ENCODE measurements at places on chromosomes 4 and X.

- DNase-seq = no peak
Observed at GRCh38 chrX:40022421-40022820, 75.3 kb downstream of the BCOR start.

GRCh38 chr4:126742048-126742447, 890.7 kb upstream of the INTU start:
- no peak for DNase-seq

- DNase-seq = no peak
Observed at GRCh38 chr4:125719987-125720386, 405.2 kb downstream of the FAT4 start.

DNA sequence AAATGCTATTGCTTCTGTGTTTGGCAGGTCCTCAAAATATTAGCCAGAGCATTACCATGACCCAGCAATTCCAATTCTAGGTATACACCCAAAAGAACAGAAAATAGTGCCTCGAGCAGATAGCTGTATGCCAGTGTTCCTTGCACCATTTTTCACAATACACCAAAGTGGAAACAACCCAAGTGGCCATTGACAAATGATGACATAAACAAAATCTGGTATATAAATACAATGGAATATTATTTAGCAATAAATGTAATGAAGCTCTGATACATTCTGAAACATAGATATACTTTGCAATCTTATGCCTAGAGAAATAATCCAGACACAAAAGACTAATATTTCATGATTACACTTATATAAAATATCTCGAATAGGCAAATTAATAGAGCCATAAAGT, 451.8 kb upstream of the PCDH7 start:
- no peak for DNase-seq

- DNase-seq = no peak
Observed at GRCh38 chr4:182449186-182449929, 206.2 kb downstream of the TENM3 start.

- DNase-seq = no peak
Observed at GRCh38 chr4:158914218-158914617, 145.4 kb downstream of the FNIP2 start.

- no peak for DNase-seq
Observed at GRCh38 chr4:114137984-114138383, 158.5 kb upstream of the ARSJ start.

- DNase-seq = no peak
Observed at GRCh38 chr4:55348466-55348865, 2.4 kb downstream of the SRD5A3 start.

DNA sequence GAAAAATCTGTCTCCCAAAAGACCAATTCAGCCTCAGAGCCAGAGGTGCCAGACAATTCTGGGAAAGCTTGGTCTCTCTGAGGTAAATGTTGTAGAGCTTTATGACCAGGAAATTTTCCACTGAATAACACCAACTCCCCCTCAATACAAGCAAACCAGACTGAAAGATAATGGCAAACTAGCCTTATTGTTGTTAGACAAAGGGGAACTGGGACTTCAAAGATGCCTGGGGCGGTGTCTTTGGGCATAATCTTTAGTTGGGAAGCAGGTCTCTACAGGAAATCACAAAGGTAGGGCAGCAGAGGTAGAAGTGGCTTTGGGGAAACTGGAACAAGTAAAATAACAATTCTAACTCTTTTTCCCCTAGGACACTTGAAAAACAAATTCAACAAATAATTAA, 12.0 kb downstream of the COL4A6 start:
- DNase-seq = no peak

DNA sequence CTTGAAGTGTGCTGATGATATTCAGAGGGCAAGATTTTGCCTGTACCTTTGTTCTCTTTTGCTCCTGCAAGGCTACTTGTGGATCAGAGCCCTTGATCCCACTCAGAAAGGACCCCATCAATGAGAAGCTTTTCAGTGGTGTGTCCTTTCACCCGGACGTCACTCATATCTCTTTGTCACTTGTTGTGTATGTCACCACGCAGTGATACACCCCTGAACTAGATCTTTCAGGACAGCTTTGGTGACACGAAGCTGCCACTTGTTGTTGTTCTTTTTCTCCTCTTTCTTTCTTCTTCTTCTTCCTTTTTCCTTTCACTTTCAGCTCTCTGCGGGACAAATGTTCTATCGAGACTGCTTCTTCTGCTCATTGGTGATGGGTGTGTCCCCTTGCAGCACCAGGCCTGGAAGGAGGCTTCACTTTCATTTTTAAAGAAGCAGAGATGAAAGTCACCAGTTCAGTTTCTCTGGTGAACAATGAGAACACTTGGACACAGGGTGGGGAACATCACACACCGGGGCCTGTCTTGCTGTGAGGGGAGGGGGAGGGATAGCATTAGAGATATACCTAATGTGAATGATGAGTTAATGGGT, 83.6 kb downstream of the NBDY start:
- no peak for DNase-seq

DNA sequence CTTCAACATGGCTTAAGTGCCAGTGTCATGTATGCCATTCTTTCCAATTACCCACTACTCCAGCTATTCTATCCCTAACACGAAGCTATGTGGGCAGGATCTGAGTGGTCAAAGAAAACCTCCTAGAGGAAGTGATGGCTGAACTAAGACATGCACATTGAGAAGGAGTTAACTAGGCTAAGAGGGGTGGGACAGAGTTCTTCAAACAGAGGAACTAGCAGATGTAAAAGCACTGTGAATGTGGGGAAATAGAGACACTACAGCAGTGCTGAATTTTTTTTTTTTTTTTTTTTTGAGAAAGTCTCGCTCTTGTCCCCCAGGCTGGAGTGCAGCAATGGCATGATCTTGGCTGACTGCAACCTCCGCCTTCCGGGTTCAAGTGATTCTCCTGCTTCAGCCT, 6.2 kb downstream of the JCHAIN start:
- no peak for DNase-seq

- no peak for DNase-seq
Observed at GRCh38 chr4:115287426-115287825, 174.0 kb upstream of the NDST4 start.

DNA sequence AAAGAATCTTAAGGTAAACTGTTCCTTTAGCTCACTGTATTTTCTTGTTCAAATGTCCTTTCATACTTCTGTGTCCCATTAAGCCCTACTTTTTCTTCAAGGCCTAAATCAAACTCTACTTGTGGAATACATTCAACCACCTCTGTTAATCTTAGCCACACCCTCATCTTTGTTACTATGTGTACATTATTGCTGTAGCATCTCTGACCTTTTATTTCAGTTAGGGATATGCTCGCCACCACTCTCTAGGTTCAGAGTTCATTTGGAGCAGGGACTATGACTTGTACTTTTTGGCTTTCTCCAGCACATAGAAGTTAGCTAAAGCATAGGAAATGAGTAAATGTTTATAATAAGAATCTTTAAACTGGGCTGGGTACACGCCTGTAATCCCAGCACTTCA, 6.8 kb upstream of the PNPLA4 start:
- no peak for DNase-seq

GRCh38 chr4:180953572-180953971, 1289.6 kb upstream of the TENM3 start:
- no peak for DNase-seq

GRCh38 chr4:144674711-144675110, 28.8 kb downstream of the HHIP start:
- no peak for DNase-seq

GRCh38 chr4:168882650-168883233, 127.3 kb downstream of the CBR4 start:
- no peak for DNase-seq

- no peak for DNase-seq
Observed at GRCh38 chrX:1322393-1322792, 14.2 kb upstream of the IL3RA start.

DNA sequence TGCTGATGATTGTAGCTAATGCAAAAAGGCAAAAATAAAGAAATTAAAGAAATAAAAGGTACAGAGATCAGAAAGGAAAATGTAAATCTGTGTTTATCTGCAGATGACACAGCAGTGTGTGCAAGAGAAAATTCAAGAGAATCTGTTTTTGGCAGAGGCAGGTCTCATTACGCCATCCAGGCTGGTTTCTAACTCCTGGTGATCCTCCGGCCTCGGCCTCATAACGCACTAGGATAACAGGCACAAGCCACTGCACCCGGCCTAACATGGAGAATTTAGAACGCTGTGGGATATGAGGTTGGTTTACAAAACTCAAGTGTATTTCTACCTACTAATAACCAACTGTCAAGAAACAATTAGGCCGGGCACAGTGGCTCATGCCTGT, 29.4 kb downstream of the CTBP1 start:
- DNase-seq = no peak

GRCh38 chr4:86152454-86152853, 207.4 kb downstream of the MAPK10 start:
- DNase-seq = no peak

DNA sequence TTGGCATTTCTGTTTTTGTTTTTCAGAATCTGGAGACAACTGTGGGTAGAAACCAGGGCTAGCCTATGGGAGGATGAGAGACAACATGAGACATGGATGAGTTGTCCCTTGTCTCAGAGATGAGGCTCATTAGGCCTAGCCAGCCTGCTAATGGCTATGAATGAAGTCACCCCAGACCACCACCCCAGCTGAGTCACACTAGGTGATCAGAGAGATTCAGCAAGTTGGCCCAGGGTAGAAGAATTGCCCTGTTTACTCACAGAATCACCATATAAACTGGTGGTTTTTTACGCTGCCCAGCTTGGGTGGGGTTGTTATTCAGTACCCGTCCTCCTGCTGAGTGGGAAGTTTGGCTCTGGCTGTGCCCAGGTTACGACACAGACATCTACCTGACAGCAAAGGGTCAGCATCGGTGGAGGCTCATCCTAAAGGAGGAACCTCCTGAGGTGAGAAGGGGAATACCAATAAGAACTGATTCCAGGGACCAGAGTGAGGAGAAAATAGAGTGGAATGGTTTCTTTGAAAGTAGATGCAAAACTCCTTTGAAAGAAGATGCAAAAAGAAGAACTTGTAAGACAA, 17.2 kb upstream of the ARSJ start:
- DNase-seq = no peak

DNA sequence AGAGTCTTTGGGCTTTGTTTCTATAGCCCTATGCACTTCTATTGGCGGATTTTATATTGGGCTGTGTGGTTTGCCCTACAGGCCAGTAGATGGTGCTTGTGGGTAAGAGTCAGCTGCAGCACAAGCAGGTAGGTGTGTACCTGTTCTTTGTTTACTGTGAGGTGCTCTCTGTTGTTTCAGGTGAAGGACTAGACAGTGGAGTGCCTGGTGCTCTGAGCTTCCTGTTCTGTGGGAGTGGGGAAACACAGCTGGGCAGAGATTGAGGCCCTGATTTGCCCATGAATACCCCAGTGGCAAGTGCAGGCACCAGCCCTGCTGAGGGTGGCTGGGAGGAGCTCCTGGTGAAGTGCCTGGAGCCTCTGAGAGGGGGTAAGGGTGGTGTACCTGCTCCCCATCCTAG, 26.3 kb upstream of the UCP1 start:
- DNase-seq = no peak

All from NCI-H2081 treated with DMSO at 0.1 percent for 48 hours (cell line).